Activated T-cell treated with anti-CD3 and anti-CD28 coated beads, Interleukin-2, amount 50 U/mL, for 4 hours (primary cell): ENCODE measurements at places on chromosomes 2 and 18. TPM values are rescaled to one million over a fixed set of nuclear protein-coding genes. Genes with fewer than 3 reads are reported as not detected.
A peak's percentile ranks its signal among the peaks of the same experiment; 100 is the strongest.

DNA sequence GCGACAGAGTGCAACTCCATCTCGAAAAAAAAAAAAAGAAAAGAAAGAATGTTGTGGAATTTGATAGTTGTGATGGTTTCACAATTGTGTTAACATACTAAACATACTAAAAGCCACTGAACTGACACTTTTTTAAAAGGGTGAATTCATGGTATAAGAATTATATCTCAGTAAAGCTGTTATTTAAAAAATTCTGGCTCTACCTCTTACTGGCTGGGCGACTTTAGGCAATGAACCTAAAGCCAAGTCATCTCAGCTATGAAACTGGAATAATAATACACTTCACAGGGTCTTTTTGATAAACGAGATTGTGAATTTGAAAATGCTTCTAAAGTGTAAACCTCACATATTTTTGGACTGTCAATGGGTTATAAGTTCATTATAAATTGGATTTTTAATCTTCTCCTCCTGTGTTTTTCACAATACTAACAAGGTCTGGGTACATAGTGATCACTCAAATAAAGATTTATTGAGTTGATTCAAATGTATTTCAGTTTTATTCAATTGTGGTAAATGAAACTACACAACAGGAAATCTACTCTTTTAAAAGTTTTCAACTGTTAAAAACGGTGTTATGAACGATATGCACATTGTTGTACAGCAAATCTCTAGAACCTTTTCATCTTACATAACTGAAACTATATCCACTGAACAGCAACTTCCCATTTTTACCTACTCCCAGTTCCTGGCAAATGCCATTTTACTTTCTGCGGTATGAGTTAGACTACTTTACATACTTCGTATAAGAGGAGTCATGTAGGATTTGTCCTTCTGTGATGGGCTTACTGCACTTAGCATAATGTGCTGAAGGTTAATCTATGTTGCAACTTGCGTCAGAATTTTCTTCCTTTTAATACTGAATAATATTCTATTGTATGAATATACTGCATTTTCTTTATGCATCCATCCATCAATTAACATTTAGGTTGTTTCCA lies 43.0 kb upstream of the GTF2A1L start:
- no peak for DNase-seq

Gene PLGLB1
- 1.3 TPM for total RNA-seq

DNA sequence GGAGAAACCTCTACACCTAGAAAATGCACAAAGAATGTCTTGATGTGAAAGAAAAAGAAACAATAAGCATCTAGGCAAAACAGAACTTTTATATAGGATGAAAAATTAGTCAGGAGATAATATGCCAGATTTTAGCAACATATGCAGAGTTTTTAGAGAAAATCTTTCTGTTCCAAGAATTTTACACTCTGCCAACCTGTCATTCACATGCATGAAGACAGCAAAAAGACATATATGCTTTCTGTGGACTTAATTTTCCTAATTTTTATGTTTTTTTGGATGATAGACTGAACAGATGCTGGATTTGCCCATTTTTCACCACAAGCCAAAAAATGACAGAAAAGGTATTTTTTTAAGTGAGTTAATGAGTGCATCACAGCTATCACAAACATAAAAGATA lies 637.3 kb downstream of the TRIB2 start:
- no peak for DNase-seq

GRCh38 chr2:96702098-96702785 lies 37.6 kb downstream of the LMAN2L start:
- DNase-seq, result no peak

Gene NLRC4
- not detected for total RNA-seq

GRCh38 chr18:26434887-26435286 lies 113.5 kb downstream of the KCTD1 start:
- no peak for DNase-seq

- no peak for DNase-seq
These were observed 416.4 kb downstream of the CMPK2 start for GRCh38 chr2:6449343-6449742.

DNA sequence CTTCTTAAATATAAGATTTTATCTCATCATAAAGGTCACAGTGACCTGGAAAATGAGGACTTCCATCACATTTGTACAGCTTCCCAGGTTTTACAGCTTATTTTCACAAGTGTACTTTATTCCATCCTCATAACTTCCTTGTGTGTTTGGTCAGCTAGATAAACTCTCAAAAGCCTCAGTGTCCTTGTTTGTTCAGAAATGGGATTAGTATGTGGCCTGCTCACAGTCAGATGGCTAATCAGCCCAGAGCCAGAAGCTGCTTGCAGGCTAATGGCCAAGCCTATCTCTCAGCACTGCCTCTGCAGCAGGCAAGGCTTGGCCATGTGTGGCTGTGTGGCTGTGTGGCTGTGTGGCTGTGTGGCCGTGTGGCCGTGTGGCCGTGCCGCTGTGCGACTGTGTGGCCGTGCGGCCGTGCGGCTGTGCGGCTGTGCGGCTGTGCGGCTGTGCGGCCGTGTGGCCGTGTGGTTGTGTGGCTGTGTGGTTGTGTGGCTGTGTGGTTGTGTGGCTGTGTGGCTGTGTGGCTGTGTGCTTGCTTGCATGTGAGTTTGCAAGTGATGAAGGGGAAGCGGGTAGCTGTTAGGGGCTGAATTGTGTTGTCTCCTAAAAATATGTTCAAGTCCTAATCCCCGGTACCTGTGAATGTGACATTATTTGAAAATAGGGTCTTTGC lies 233.0 kb upstream of the TNP1 start:
- no peak for DNase-seq

DNA sequence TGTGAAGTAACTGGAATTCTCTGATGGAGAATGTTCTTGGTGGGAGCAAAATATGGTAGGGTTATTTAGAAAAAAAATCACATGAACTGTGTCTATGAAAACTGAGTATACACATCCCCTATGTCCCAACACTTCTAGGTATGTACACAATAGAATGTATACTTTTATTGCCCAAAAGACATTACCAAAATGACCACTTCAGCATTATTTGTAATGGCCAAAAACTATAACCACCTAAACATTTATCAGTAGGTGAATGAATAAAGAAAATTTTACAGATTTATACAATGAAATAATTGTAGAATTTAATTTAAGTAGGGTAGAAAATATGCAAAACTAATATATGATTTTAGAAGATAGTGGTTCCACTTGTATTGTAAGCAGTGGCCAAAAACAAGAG lies 462.8 kb downstream of the KCNJ3 start:
- DNase-seq, result no peak

GRCh38 chr2:118119158-118119727 lies 31.0 kb downstream of the INSIG2 start:
- DNase-seq, result no peak

DNA sequence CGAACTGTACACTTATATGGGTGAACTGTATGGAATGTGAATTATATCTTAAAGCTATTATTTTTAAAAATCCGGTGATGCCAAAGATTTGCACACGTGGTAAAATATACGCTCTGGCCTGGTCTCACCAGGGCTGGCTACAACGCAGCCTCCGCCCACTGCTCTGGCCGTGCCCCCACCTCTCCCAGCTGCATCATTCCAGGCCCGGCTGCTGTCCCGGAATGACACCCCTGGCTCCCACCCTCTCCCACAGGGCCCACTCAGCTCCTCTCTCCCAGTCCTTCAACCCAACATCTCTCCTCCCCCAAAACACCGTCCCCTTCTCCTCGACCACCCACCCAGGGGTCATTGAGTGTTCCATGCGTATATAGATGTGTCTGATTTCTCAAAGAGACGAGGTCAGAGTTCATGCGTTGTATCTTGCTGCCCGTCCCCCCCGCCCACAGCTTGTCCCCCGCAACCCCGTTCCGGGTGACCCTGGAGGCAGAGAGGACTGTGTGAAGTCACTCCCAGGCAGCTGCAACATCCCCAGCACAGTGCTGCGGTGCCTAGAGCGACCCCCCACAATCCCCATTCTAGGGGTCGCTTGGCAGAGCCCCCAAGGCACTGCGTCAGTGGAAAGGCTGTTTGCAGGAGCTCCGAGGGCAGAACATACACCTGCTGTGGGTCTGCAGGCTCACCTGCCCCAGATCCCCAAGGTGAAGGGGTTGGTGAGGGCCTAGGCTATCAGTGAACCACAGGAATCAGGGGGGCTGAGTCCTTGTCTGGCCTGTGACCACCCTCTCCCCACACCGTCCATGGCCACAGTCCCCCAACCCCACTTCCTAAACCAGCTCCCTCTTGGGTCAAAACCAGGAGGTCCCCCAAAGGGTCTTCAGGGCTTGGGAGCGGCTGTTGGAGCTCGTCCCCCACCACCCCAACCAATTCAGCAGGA lies 13.3 kb downstream of the DNMT3A start:
- no peak for DNase-seq

GRCh38 chr2:68715353-68716041 lies 19.1 kb upstream of the ARHGAP25 start:
- DNase-seq, result peak; percentile 37

DNA sequence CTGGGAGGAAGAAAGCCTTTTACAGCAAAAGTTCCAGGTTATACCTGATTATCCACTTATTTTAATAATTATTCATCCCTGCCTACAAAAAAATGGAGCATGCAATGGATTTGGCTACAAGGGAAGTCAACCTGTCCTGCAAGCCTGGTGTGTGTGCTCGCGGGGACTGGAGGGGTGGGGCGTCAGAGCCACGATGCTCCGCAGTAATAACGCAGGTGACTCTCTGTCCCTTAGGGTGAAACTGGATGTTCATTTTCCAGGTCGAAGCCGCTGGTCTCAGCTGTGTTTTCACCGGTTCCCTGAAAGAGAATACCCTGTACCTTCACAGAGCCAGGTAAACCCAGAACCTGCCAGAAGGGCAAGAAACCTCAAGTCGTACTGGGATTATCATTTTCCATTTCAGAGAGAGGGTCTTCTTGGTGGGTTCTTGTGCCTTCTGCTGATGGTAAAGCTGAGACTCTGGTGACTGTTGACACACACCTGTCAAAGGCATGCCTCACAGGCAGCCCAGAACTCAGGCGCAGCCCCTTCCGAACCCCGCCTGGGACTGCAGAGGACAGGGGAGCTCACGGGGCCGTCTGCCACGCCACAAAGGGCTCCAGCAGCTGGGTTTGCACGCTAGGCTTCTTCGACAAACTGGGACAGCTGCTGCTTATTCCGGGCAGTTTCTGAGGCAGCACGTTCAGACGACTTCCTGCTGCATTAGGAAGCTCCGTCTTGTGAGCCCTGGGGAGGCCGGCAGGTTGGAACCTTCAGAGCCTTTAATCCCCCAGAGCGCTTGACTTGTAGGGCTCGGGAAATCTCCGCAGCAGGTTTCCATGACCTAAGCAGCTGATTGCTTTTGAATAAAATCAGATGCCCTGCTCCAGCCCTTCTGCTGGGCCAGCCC lies 58.6 kb downstream of the KCNG2 start:
- no peak for DNase-seq

GRCh38 chr2:44651974-44652373 lies 289.5 kb upstream of the SIX3 start:
- no peak for DNase-seq

- DNase-seq, result no peak
These were observed 17.4 kb downstream of the XDH start for GRCh38 chr2:31397094-31397493.

Gene TFPI
- 0.26 TPM for total RNA-seq

GRCh38 chr2:15776629-15776919 lies 163.8 kb upstream of the MYCN start:
- no peak for DNase-seq

GRCh38 chr2:227153307-227153706 lies 10.7 kb downstream of the COL4A4 start:
- no peak for DNase-seq

Gene ANKRD62
- total RNA-seq, result not detected

Gene LIMS4
- 0.24 TPM for total RNA-seq

- no peak for DNase-seq
These were observed 173.6 kb downstream of the ADCYAP1 start for GRCh38 chr18:1078301-1078700.

GRCh38 chr18:79680100-79680879 lies 687 bp downstream of the CTDP1 start:
- peak; percentile 32 for DNase-seq

Gene CFC1
- total RNA-seq, result not detected

GRCh38 chr18:9469685-9470084 lies 5.6 kb upstream of the RALBP1 start:
- no peak for DNase-seq

GRCh38 chr2:102141970-102142828 lies at the start of gene IL1R1:
TSS of gene IL1R1 (plus strand) at chr2:102142746. CDS start at chr2:102157725, 14,979 bp downstream.
- DNase-seq, result no peak

DNA sequence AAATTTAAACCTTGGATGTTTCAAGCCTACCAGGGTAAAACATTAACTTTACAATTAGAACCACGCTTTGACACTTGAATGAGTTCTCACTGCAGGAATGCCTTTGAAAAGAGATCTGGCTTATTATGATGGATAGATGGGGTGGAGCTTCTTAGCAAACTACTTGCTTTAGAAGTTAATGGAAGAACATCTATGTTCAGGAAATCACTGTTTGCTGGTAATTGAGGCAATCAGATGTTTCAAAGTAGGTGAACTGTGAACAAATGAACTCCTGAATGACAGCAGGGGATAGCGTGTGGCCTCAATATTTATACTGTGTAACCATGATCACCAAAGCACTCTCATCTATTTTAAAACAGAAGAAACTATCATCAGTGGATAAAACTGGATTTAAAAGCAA lies 383.6 kb downstream of the PIK3C3 start:
- DNase-seq, result no peak

DNA sequence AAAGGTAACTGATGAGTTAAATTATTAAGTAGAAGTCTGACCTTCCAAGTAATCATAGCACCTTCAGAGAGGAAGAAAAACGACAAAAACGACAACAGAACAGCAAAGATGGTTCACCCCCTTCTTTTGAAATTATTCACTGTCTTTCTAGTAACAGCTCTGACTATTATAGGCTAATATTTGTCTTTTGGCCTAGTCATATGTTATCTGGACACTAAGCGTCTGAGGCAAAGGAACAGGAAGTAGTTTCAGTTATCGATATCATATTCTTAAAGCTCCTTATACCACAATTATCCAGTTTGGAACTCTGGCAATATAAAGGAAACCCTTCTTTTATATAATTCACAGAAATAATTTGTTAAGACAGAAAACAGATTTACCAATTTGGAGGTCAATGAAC lies 27.6 kb upstream of the SLC40A1 start:
- no peak for DNase-seq

Gene DSG1
- total RNA-seq, result not detected

Gene ITM2C
- 17.2 TPM for total RNA-seq

Gene EPHA4
- 2.2 TPM for total RNA-seq
